Activated CD8-positive, alpha-beta T cell treated with anti-CD3 and anti-CD28 coated beads for 36 hours (primary cell): ENCODE measurements at places on chromosomes 16 and 17. TPM values are rescaled to one million over a fixed set of nuclear protein-coding genes. Genes with fewer than 3 reads are reported as not detected.

DNA sequence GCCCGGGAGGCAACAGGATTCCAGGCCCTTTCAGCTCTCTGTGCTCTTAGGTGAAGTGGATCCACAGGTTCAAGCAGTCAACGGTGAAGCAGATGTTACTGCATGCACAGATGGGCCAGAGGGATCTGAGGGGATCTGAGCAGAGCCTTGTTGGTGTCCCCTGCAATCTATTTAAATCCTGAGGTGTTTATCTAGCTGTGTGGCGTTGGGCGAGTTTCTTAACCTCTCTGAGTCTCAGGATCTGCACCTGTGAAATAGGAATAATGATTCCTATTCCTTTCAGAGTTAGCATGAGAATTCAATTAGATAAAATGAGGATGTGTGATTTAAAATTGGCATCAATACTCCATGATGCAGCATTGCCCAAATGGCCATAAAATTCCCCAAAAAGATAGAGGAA lies 237.3 kb upstream of the CDH5 start:
- H3K27me3 ChIP-seq: peaks cover 35% of the 10 kb centered on the region
- H3K27ac ChIP-seq: no peak overlapping the region
- no peak overlapping the region for H3K4me3 ChIP-seq
- no peaks in the 10 kb centered on the region for H3K36me3 ChIP-seq
- DNase-seq: no peak
- no peaks in the 10 kb centered on the region for H3K4me1 ChIP-seq

DNA sequence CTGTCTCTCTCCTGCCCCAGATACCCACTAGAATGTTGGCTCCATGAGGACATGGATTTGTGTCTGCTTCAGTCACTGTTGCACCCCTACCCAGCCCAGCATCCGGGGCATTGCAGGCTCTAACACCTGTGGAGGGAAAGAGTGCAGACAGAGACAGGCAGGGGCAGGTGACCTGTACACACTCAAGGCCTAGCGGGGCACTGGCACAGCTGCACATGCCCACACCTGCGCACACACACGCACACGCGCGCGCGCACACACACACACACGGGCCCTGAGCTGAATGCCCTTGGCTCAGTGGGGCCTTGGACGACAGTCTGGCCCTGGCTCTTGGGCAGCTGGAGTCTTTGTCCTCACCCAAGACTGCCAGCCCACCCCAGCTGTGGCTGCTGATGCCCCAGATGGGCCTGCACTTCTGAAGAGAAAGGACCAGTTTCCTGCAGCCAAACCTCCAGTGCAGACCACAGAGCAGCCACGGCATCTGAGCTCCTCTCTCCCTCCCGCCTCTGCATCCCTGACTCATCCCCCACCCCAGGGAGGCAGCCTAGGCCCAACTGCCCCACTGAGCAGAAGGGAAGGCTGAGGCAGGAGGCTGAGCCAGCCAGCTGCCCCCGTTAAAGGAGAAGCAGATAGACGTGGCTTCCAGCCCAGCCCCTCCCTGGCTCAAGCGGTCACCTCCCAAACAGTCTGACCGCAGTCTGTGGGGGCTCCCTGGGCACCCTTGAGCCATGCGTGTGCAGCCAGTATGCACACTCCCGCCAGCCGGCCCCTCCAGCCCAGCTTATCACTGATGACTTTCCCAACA lies 12.3 kb upstream of the RAI1 start:
- H3K36me3 ChIP-seq: no peaks in the 10 kb centered on the region
- no peak overlapping the region for H3K27ac ChIP-seq

DNA sequence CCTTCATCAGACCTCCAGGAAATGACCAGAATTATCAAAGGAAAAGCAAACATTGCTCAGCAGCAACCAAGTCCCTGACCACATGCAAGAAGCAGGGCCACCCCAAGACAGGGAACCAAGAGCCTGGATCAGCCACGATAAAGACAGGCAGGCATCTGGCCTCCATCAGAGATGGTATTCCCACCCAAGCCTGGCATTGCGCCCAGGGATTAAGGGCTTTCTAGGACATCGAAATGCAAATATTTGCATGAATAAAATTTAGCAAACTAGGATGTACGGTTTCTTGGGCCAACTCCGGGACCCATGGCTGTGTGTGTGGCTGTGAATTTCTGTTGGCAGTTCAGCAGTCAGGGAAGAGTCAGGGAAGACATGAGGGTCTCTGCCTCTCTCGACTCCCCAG lies 241.4 kb upstream of the DYNLRB2 start:
- H3K27ac ChIP-seq: no peak overlapping the region
- no peak for DNase-seq
- no peaks in the 10 kb centered on the region for H3K4me1 ChIP-seq
- H3K36me3 ChIP-seq: no peaks in the 10 kb centered on the region
- H3K27me3 ChIP-seq: peaks cover 3% of the 10 kb centered on the region

DNA sequence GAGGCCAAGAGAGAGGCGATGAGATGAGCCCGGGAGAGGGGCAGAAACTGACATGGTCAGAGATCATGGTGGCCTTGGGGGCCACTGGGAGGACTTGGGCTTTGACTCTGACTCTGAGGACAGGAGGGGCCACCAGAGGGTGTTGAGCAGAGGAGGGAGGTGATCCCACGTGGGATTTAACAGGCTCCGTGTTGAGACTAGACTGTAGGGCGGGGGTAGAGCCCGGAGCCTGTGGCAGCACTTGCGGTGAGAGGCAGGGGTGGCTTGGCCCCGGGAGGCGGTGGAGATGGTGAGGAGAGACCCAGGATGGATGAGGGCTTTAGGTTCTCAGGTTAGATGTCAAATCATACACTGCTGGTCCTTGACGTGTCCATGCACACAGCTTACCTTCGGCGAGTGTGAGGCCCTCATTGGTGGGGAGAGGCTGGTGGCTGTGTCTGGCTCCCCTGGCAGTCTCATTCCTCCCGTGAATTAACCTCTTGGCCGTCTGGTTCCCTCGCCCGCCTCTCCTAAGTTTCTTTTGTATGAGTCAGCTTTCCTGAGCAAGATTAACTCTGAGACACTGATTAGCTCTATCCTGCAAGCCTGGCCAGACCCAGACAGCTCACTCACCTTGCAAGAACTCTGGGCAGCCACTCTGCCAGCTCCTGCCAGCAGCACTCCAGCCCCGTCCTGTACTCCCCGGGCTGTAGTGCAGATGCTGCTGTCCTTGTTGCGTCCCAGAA lies 39.7 kb downstream of the VPS35L start:
- H3K27ac ChIP-seq: no peak overlapping the region
- no peak overlapping the region for H3K4me3 ChIP-seq
- H3K4me1 ChIP-seq: no peaks in the 10 kb centered on the region
- no peak for DNase-seq
- H3K27me3 ChIP-seq: no peaks in the 10 kb centered on the region

DNA sequence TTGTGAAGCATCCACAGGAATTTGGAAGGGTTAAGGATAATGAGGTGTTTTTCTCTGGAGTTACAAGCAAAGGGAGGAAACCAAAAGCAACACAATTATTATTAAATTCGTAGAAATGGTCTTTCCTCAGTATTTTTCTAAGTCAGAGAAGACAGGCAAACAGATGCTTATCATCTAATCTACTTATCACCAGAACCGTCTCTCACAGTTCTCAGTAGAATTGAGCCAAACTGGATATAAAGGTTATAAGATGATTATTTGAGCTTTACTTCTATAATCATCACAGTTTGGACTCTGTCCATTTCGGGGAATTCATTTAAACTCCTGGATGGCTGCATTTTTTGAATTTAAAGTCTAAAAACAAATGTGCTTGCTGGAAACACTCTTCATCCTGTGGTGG lies 245.0 kb downstream of the KCNJ2 start:
- no peak for DNase-seq
- H3K27me3 ChIP-seq: peaks cover 3% of the 10 kb centered on the region
- H3K4me1 ChIP-seq: no peaks in the 10 kb centered on the region
- no peak overlapping the region for H3K4me3 ChIP-seq

- H3K4me1 ChIP-seq: peaks cover 85% of the 10 kb centered on the region
- peak overlapping the region; percentile 11 for H3K4me3 ChIP-seq
- no peak for DNase-seq
- peaks cover 43% of the 10 kb centered on the region for H3K36me3 ChIP-seq
- H3K27ac ChIP-seq: peak overlapping the region; percentile 91
- no peaks in the 10 kb centered on the region for H3K27me3 ChIP-seq
Measured at GRCh38 chr17:38875477-38876075, 5.7 kb downstream of the LASP1 start.

DNA sequence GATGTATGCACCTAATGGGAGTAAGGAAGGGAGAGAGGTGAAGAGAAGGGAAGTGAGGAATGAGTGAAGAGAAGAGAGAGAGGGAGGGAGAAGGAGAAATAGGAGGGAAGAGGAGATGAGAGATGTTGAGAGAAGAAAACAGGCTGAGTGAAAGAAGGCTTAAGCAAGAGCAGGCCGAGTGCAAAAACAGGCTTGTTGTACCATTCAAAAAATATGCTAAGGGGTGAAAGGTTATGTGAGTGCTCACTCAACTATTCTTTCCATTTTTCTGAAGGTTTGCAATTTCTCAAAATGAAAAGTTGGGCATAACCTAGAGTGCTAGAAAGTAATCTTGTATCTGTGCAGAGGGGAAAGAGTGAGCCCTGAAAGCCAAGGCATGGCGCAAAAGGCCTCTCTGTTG lies 22.9 kb downstream of the RPGRIP1L start:
- peaks cover 27% of the 10 kb centered on the region for H3K36me3 ChIP-seq
- no peak for DNase-seq

DNA sequence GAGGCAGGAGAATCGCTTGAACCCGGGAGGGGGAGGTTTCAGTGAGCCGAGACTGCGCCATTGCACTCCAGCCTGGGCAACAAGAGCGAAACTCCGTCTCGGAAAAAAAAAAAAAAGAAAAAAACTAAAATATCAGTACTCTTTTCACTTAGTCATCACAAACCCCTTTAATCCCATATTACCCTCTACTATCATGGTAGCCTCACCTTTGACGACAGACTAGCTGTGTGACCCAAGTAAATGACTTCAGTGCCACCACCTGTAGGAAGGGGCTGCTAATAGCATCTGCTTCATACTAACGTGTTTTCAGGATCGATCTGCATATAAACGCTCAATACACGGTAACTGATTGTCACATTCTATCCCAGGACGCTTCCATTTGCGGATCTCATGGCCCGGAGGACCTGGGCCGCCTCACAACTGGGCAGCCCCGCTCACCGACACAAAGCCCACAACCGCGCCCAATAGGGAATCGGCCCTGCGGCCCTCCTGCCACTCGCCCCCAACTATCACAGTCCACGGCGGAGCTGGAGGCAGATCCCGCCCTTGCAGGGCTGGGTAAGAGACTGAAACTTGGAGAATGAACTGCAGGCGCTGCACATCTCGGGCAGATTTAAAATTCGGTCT lies 1.1 kb upstream of the ZNF263 start:
- no peaks in the 10 kb centered on the region for H3K27me3 ChIP-seq
- peaks cover 34% of the 10 kb centered on the region for H3K36me3 ChIP-seq
- H3K4me3 ChIP-seq: peak overlapping the region; percentile 94
- peak overlapping the region; percentile 98 for H3K27ac ChIP-seq
- DNase-seq: no peak
- H3K4me1 ChIP-seq: peaks cover 27% of the 10 kb centered on the region

GRCh38 chr17:67747681-67748235 lies 30.0 kb downstream of the NOL11 start:
- no peak overlapping the region for H3K27ac ChIP-seq
- no peak overlapping the region for H3K4me3 ChIP-seq
- H3K36me3 ChIP-seq: peaks cover 53% of the 10 kb centered on the region
- H3K27me3 ChIP-seq: no peaks in the 10 kb centered on the region
- no peak for DNase-seq

Gene MMP2
- total RNA-seq: not detected

Gene RNU2-1
- total RNA-seq: 4,070 TPM

Gene ZNF750
- not detected for total RNA-seq

Gene ETV4
- total RNA-seq: 5.4 TPM
